ENCODE measurements at places on chromosomes 13 and 19.

- no peak for DNase-seq
Observed at GRCh38 chr13:59016250-59016649, 1147.5 kb downstream of the DIAPH3 start.

GRCh38 chr13:65631078-65631477 is 1599.1 kb downstream of the PCDH9 start:
- no peak for DNase-seq

DNA sequence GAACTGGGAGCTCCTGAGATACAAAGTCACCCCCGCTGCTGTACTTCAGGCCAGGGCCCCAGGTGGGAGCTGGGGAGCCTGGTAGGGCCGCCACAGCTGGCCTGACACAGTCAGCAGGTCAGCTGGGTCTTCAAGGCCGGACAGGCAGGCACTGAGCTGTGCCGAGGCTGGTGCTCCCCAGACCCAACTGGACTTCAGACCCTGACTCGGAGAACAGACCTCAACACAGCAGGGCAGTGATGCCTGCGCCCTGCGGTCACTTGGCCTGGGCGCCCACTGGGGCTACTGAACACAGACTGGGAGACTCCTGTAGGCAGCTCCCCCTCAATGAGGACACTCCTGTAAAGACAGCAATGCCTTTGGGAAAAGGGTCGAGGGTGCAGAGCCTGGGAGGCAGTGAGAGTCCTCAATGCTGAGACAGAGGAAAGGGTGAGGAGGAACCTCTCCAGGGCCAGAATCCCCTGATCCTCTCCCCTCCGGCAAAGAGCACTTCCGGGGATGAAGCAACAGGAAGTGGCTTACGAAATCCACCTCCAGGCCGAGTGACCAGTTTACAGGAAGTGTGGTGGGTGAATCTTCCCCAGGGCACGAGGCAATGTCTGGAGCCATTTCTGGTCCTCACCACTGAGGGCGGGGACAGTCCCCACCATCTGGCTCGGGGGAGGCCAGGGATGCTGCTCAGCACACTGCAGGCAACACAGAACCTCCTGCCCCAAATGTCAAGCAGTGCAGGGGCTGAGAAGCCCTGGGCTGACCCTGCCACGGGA is 40.8 kb upstream of the ISYNA1 start:
- peak; percentile 70 for DNase-seq

DNA sequence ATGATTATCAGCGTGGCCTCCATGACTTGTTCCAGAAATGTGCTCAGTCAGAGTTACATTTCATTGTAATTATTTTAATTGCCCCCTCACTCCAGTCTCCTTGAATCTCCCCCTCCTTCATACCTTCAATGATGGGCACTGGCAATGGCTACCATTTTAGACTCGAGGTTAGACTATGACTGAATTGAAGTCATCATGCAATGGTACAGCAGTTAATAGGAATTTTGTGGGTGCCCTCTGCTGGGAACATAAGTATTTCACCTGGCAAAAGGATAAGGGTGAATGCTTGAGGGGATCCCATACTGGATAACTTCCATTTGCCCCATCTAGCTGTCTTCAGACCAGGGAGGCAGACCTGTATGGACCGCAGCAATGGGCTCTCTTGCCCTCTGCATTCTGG is 32.2 kb upstream of the USP12 start:
- no peak for DNase-seq

DNA sequence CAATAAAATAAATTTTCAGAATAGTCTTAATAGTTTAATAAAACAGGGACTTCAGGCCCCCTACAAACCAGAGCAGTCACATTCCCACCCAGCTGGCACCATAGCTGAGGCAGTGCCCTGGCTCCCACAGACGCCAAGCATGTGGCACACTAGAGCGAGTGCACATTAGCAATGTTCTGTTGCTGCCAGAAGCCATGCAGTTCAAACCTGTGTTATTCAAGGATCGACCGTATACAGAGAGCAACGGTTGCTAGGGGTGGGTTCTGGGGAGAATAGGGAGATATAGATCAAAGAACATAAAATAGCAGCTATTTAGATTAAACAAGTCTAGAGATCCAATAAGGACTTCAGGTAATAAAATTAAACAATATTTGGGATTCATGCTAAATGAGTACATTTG is 419.3 kb upstream of the KLHL1 start:
- DNase-seq = no peak

DNA sequence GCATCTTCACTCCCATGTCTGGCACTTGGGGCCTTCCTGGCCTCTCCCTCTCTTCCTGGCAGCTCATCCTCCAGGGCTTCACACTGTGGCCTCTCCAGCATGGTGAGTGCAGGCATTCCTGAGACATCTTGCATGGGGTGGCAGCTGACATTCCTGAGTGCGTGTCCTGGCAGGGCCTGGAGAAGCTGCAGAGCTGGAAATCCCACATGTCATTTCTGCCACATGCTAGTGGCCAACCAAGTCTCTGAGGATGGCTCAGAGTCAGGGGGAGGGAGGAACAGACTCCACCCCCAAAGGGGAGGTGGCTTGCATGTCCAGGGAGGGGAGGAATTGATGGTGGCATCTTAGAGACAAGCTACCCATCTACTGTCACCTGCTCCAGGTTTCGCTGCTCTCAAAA is 41.6 kb upstream of the AMER2 start:
- DNase-seq = no peak

DNA sequence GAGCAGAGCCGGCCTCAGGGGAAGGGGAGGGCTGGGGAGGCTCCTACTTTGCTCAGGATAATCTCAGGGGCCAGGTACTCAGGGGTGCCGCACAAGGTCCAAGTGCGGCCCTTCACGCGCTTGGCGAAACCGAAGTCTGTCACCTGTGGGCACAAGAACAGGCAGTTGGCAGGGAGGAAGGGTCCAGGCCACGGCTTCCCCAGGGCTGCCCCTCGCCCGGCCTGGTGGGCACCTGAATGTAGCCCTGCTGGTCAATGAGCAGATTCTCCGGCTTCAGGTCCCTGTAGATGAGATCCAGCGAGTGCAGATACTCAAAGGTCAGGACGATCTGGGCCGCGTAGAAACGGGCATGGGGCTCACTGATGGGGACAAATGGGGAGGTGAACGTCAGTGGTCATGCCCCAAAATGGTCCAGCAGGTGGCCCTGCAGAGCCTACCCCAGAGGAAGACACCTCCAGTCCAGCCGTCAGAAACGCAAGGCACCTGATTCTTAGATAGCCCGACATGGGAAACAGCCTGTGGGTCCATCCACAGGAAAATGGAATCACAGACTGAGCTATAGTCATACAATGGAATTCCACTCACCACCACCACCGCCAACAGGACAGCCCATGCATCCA is 7.1 kb upstream of the SAMD1 start:
- DNase-seq = no peak

GRCh38 chr19:49441960-49442350 is 628 bp upstream of the SLC17A7 start:
- no peak for DNase-seq

DNA sequence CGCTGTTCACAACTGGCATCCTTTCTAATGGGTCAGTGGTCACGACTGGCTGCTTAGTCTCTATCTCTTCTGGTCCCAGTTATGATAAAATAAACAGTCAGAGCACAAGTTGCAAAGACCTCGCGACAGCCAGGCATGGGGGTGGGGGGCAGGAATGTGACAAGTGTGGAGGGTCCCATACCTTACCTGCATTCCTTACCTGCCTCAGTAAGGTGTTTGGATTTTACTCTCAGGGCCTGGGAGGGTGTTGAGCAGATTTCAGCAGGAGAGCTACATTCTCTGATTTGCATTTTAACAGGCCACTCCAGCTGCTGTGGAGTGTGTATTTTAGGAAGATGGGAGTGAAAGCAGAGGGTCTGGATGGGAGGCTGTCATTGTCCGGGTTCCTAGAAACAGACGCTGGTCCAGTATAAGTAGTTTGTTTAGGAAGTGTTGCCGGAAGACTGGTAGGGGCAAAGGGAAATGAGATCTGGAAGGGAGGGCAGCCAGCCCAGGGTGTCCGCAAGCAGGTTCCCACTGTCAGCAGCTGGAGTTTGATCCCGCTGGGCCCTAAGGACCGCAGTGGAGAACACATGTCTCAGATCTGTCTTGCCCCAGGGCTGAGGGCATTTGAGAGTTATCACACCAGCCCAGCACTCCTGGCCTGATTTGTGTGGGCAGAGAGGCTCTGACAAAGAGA is 920.0 kb downstream of the UQCRFS1 start:
- DNase-seq = no peak

Measured in T-helper 22 cell (primary cell).